ENCODE measurements at places on chromosomes 4 and X.

- DNase-seq: no peak
These were observed 177.7 kb upstream of the MID1 start for GRCh38 chrX:10798041-10798440.

- no peak for DNase-seq
These were observed 2440.0 kb downstream of the PCDH7 start for GRCh38 chr4:33160126-33160525.

- no peak for DNase-seq
These were observed 37.8 kb upstream of the PSAPL1 start for GRCh38 chr4:7472442-7473013.

- no peak for DNase-seq
These were observed 145.9 kb downstream of the IRS4 start for GRCh38 chrX:108590496-108590895.

GRCh38 chrX:153312041-153312440 is 9.5 kb downstream of the PNMA6F start:
- no peak for DNase-seq

DNA sequence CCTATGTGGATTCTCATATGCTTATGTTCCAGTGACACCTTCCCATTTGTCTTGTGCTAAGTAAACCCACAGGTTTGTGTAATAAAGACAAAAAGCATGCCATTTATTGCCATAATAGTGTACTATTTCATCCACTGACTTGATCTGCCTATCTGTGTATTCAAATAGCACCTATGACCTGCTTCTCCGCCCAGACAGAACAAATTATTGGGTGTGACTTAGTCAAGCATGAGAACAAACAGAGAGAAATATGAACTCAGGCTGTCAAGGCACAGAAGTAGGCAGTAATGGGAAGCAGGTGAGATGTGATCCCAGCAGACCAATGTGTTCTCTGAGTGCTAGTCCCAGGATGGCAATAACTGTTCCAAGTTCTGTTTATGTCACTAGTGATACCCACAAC is 25.4 kb downstream of the ELOVL6 start:
- DNase-seq: no peak

DNA sequence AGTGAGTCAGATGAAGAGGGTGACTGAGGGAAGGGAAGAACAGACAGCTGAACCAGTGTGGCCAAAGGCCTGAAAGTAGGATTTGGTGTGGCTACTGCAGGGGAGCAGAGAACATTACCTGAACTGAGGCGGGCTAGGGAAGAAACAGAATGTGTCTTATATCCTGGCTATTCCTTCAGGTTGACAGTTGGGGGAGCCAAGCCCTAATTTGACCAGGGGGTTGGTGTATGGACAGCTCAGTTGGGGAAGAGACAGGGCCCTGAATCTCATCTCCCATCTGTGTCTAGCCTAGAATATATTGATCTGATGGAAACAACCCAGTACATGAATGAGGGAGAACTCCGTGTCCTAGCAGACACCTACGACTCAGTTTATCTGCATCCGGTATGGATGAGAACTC is 4.2 kb downstream of the HDAC6 start:
- DNase-seq: no peak

DNA sequence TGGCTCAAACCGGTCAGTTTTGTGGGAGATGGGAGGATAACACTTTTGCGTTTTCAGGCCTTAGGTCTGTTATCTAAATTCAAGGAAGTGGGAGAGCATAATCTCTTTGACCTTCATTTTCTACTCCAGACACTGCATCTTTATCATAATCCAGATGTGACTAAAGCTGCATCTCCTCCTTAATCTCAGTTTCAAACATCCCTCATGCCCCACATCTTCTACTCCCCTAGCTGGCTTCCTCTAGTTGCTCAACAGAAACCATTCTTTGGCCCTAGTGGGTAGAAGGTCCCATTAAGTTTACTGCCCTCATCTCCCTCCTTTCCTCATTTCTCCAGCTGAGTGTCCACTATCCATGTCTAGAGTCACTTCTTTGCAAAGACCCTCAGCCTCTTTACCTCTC is 18.8 kb upstream of the RASL11B start:
- DNase-seq: no peak

DNA sequence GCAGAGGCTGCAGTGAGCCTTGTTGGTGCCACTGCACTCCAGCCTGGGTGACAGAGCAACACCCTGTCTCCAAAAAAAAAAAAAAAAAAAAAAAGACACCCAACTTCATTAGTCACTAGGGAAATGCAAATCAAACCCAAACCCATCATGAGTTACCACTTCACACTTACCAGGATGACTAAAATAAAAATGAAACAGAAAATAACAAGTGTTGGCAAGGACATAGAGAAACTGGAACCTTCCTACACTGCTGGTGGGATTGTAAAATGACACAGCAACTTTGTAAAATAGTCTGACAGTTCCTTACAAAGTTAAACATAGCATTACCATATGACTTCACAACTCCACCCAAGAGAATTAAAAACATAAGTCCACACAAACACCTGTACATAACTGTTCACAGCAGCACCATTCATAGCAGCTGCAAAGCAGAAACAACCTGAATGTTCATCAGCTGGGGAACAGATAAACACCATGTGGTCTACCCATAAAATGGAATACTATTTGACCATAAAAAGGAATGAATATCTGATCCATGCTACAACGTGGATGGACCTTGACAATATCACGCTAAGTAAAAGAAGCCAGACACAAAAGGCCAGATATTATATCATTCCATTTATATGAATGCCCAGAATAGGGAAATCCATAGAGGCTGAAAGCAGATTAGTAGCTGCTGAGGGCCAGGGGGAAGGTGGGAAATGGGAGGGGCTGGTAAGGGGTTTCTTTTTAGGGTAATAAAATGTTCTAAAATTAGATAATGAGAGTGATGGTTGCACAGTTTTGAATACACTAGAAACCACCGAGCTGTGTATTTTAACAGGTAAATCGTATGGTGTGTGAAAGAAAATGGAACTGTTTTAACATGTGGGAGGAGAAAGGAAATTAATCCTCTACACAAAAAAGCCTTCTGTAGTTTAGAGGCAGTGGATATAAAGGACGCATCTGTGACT is 18.3 kb downstream of the CD99L2 start:
- no peak for DNase-seq

DNA sequence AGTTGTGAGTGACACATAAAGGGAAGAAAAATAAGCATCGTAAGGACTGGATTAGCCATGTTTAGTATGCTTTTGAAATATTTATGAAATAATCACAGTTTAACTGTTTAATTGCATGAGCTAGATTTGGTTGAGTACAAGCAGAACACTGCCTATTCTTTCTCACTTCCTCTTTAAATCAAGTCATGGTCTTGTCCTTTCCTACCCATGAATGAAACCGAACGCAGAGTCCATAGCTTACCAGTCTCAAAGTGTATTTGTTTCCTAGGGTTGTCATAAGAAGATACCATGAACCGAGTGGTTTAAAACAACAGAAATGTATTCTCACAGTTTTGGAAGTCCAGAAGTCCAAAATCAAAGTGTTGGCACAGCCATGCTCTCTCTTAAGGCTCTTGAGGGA is 684.0 kb upstream of the MAGEB2 start:
- no peak for DNase-seq

DNA sequence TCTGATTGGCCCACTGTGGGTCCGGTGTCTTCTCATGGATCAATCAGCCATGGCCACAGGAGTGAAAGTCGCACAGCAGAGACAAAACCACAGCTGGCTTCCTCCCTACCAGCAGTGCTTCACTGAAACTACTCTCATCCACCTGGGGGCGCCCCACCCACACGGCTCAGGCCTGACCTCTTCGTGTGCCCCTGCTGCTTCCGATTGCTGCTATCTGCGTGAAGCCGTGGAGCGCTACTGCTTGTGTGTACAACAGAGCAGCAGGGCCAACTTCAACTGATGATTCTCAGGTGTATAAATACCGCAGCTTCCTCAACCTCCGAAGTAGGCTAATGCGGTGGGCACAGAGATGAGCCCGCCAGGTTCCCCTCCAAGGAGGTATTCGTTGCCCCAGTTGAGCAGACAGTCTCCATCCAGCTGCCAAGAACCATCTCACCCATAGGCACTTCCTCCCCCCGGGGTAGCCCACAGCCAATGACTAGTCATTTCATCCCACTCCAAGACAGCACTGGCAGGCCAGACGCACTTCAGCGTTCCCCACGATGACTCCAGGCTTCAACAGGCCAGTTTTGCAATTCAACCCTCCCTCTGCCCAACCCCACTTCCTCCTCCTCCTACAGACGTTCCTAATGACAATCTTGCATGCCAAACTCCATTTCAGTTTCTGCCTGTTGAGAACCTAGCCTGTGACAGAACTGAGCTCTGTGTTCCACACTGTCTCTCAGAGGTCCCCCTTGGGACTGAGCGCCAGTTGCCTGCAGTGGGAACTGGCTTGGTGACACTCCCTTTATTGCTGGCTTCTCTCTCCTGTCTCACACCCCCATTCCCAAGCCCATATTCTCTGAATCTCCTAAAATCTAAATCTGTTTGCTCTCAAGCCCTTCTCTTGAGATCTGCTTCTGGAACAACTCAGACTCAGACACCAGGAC is 41.3 kb upstream of the ATP6AP2 start:
- peak; percentile 40 for DNase-seq

DNA sequence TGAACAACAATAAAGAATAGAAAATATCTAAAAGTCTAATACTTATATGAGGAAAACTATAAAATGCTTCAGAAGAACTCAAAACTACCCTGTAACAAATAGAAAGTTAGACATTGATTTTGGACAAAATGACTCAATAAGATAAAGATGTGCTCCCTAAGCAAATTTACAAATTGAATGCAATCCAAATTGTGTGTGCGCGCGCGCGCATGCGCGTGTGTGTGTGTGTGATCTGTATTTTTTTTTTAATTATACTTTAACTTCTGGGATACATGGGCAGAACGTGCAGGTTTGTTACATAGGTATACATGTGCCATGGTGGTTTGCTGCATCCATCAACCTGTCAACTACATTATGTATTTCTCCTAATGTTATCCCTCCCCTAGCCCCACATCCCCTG is 320.8 kb upstream of the INTU start:
- no peak for DNase-seq

- no peak for DNase-seq
These were observed 573.2 kb downstream of the CENPC start for GRCh38 chr4:66972087-66972486.

GRCh38 chrX:15672881-15673280 is 8.3 kb upstream of the CLTRN start:
- DNase-seq: no peak

- no peak for DNase-seq
These were observed 4.9 kb downstream of the ENPEP start for GRCh38 chr4:110480746-110481271.

GRCh38 chrX:27660878-27661277 is 70.7 kb downstream of the DCAF8L2 start:
- no peak for DNase-seq

GRCh38 chr4:153618833-153619232 is 65.2 kb upstream of the TLR2 start:
- no peak for DNase-seq

DNA sequence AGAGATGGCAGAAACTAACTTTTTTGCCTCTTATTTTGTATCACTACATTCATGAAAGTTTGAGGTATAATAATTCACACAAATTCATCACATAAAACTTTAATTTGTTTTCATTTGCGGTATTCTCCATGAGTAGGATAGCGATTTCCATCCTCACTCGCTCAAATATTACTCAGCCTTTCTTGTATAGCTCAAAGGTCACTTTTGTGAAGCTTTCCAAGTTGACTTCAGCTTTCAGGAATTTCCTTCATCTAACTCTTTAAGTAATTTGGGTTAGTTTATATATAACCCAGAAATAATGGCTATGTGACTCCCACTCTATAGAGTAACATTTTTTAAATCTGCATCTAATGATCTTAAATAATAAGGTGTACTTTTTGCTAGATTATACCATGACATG is 314.4 kb downstream of the IL1RAPL1 start:
- no peak for DNase-seq

DNA sequence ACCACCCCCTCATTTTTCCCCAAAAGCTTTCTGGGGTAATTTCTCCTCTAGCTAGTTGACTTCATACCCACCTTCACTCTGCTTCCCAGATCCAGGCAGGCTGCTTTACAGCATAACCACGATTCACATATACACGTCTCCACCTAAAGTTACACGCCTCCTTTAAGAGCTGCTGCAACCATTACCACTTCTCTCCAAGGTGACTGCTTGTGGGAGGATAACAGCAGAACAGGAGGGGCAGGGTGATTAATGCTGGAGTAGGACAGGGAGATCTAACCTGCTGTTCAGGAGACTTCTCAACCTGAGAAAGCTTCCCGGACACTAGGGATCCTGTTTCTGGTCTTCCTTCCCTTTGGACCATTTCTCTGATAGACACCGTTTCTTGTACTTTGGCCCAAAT is 77.4 kb downstream of the MGST2 start:
- no peak for DNase-seq

GRCh38 chr4:11039634-11040131 is 355.1 kb upstream of the CLNK start:
- no peak for DNase-seq

DNA sequence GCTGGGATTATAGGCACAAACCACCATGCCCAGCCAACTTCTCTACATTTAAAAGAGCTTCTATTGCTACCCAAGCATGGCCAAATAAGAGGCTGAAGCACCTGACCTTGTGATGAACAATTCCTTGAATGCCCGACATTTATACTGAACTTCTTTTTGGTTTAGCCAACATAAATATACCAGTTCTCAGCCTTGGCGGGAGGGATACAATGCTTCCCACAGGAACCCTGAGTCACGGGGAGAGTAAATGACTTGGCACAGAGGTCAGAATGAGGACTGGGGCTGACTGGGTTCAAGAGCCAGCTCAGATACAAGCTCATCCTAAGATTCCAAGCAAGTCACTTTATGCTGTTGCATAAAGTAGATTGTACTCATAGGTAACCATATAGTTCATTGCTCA is 6.1 kb downstream of the HOPX start:
- DNase-seq: no peak

DNA sequence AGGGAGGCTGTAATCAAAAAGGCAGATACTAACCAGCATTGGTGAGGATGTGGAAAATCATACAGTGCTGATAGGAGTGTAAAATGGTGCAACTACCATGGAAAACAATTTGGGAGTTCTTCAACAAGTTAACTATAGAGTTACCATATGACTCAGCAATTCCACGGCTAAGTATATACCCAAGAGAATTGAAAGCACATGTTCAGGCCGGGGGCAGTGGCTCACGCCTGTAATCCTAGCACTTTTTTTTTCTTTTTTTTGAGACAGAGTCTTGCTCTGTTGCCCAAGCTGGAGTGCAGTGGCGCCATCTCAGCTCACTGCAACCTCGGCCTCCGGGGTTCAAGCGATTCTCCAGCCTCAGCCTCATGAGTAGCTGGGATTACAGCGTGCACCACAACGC is 15.0 kb upstream of the CD99L2 start:
- no peak for DNase-seq
